ENCODE measurements at places on chromosomes 1 and 21.

DNA sequence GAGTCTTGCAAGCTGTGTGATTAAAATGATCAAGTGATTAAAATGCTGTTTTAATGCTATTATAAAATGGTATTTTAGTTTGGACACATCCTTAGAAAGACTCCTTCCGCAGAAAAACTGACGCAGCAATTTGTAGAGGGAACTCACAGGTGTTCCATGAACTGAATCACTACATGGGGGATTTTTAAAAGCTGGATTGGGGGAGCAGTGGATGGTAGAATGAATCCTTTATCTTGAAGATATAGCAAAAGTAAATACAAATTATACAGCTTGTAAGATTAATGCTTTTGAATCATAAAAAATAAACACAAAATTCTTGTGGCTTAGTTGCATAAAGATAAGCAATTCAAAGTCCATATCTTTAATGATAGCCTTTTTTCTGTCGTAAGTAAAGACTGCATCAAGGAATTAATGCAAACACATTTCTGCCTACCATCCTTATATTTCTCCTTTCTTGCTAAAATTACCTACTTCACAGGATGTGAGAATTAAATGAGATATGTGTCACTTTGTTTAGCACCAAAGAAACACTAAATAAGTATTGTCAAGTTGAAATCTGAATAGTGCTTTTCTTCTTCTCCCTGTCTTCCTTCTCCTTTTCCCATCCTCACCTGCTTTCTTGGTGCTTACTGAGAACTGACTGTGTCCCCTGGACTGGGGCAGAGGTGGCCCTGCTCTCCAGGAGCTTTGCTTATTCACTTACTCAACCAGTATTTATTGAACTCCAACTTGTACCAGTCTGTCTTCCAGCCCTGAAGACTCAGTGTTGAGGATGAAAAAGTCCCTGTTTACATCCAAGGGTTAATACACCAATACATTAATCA is 61.5 kb upstream of the F3 start:
- no peak for DNase-seq

- no peak for DNase-seq
These were observed 1564.6 kb downstream of the MRPL39 start for GRCh38 chr21:24042687-24043086.

GRCh38 chr1:30818568-30819243 is 61.1 kb upstream of the LAPTM5 start:
- no peak for DNase-seq

- peak; percentile 82 for DNase-seq
These were observed 14.1 kb upstream of the NUAK2 start for GRCh38 chr1:205335692-205336091.

GRCh38 chr1:87336623-87337067 is 8.0 kb downstream of the LMO4 start:
- DNase-seq, result no peak

- no peak for DNase-seq
These were observed 41.0 kb downstream of the KAZN start for GRCh38 chr1:14639291-14640050.

GRCh38 chr1:197619008-197619640 is 156.2 kb downstream of the DENND1B start:
- no peak for DNase-seq

DNA sequence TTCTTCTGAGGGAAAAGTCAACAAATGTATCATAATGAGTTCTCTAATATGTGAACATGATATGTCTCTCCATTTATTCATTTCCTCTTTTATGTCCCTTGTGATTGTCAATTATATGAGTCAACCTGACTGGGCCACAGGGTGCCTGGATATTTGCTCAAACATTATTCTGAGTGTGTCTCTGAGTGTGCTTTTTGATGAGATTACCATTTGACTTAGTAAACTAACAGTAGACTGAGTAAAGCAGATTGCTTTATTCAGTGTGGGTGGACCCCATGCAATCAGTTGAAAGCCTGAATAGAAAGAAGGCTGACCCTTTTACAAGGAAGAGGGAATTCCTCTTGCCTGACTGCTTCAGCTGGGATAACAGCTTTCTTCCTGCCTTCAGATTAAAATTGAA is 142.6 kb downstream of the SLC35F3 start:
- DNase-seq, result no peak

GRCh38 chr1:92759361-92759760 is 25.5 kb downstream of the EVI5 start:
- DNase-seq, result no peak

DNA sequence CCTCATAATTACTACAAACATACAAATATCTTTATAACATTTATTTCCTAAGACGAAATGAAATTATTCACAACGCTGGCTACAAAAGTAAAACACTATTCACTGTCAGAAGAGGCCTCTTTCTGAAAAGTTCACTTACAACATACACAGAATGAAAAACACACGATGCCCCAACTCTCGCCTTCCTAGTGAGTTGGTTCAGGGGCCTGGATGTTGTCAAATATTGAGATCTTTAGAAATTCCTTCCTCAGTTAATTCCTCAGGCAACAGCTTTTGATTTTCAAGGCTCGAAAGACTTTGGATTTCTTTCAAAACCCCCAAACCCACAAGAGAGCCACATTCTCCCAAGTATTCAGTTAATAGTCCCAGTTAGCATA is 14.2 kb upstream of the KCNE1 start:
- no peak for DNase-seq

GRCh38 chr21:15138490-15138889 is 73.7 kb upstream of the NRIP1 start:
- DNase-seq, result no peak

DNA sequence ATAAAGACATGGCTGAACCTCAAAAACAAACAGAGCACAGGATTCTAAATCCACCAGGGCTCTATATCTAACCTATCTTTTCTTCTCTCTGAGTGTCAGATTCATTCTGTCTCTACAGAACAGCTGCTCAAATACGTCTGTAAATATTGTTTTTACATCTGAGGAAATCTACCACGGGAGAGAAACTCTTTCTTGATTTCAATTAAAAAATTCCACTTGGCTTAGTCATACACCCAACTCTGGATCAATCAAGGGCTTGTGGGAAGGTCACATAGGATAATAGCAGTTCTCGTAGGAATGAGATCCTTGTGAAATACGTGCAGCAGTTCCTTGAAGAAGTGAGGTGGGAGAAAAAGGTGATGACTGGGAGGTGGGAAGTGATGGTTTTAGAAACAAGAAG is 1355.7 kb upstream of the ADGRL2 start:
- no peak for DNase-seq

DNA sequence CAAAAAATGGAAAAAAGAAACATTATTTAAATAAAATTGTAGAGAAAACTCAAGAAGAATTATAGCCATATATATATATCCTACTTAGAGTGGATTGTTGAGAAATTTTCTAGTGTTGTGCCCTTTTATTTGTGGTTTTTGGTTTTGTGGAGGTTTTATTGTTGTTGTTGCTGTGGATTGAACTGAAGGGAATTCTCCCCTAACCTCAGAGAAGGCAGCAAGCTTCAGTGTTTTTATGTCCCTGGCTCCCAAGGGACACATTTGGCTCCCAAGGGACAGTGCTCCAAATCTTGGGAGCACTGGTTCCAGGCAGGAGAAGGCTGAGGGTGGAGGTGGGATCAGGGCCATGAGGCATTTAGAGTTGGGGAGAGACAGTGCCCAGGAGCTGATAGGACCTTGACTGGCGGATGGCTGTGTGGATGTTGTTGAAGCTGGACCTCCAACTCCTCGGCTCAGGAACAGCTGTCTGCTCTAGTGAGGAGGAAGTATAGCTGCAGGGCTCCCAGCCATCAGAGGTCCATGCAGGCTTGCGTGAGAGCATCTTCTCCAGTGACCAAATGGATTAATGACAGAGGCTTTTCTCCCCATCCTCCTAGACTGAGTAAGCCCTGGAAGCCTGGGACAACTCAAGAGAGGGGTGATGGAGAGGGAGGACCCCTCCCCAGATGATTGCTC is 100.5 kb downstream of the TEX35 start:
- no peak for DNase-seq

DNA sequence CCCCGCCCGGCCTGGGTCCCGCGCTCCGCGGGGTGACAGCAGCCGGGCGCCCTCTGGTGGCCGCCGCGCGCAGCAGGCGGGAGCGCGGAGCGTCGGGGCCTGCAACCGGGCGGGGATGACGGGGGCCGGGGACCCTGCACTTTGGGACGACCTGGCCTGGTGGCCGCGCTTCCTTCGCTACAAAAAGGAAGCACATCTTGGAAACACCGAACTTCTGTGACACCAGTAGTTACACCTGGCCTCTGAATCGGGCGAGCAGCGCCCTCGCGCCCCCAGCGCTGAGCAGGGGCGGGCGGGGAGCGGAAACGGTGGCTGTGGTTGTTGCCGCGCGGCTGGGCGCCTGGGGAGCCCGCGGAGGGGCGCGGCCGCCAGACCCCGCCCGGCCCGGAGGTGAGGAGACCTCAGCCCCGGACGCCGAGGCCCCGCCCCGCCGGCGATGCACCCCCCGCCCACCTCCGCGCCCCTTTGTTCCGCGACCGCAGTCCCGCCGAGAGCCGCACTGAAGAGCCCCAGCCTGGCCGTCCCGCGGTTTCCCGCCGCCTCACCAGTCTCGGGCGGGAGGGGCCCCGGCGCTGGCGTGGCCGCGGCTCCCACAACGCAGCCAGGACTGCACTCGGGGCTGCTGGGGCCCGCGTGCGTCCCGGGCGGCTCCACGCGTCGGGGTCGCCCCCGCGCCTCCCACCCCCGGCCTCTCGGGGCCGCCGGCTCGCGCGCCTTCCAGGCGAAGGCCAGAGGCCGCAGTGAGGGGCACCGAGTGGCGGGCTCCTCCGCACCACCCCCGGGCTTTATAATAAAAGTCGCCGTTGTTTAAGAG is 59.3 kb downstream of the H3-3A start:
- peak; percentile 77 for DNase-seq

GRCh38 chr1:113123737-113124136 is 50.7 kb downstream of the LRIG2 start:
- DNase-seq, result no peak

DNA sequence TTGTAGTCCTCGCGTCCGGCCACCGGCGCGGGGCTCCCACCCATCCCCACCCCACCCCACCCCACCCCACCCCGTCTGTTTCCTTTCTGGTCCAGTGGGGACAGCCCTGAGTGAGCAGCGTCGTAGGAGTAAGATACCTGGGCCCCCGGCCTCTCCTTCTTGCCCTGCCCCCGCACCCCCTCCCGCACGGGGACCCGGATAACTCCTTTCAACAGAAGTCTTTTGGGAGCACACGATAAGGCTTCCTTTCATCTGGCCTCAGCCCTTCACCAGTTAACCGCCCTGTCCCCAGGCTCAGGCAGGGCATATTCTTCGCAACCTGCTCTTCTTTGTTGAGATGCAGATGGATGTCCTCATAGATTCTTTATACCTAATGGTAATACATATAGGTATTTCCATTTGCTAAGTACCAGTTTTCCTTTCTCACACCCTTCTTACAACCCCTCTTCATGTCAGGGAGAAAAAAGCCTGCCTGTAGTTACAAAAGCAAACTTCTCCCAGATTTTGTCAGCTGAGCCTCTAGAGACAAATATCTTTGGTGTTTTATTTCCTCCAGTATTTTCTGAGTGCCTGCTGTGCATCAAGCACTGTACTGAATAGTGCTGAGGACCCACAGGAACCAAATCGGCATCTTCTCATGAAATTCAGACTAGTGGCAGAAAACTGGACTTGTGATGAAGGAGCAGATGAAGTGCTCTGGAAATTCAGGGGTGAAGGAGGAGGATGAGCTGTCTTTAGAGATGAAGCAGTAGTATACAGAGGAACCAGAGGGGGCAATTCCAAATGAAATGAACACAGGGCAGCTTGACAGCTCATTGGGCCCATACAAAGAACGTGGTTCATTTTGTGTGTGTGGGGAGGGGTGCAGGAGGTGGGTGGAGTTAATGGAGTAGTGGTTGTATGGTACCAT is 33.6 kb downstream of the SLC2A1 start:
- DNase-seq, result no peak

GRCh38 chr21:28429161-28429560 is 563.5 kb downstream of the LTN1 start:
- no peak for DNase-seq

DNA sequence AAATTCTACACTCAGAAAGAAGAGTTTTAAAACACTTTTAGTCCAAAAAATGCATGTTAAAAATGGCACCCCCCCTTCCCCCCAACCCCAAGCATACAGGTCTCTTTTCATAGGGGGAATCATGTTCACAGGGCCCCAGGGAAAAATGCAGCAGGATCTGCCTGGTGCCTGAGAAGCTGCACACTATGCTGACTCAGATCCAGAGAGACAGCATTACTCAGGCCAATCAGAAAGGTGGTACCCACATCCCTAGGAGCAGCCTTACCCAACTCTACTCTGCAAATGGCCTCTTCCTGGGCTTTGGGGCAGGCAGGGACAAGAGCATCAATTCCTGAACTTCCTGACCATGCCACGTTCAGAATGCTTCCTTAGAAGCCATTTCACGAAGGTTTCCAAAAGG is 119.0 kb downstream of the HIVEP3 start:
- no peak for DNase-seq

GRCh38 chr1:35572296-35572695 is 818 bp upstream of the TFAP2E start:
- DNase-seq, result no peak

DNA sequence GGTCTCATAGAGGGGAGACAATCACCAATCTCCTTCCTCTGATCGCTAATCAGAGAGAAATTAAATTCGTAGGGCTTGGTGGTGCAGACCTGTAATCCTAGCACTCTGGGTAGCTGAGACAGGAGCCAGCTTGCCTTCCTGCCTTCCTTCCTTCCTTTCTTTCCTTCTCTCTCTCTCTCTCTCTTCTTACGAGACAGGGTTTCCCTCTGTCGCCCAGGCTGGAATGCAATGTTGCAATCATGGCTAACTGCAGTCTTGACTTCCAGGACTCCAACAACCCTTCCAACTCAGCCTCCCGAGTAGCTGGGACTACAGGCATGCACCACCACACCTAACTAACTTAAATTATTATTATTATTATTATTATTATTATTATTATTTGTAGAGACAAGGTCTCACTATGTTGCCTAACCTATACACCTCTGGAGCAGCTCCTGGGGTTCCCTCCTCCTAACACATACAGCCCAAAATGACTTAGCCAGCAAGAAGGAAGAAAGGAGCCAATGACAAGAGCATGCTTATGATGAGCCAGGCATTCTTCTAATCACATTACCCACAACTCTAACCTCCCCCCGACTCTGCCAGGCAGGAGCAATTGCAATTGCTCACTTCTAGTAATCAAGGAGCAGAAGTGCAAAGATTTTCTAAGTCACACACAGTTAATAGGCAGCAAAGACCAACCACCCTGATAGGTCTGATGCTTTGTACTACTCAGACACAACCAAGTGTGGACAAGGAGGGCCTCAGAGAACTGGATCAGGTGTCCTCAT is 105.4 kb upstream of the F3 start:
- DNase-seq, result no peak

GRCh38 chr1:150005606-150006005 is 4.9 kb downstream of the OTUD7B start:
- DNase-seq, result no peak

GRCh38 chr1:157035121-157035520 is 10.4 kb downstream of the ARHGEF11 start:
- DNase-seq, result no peak

DNA sequence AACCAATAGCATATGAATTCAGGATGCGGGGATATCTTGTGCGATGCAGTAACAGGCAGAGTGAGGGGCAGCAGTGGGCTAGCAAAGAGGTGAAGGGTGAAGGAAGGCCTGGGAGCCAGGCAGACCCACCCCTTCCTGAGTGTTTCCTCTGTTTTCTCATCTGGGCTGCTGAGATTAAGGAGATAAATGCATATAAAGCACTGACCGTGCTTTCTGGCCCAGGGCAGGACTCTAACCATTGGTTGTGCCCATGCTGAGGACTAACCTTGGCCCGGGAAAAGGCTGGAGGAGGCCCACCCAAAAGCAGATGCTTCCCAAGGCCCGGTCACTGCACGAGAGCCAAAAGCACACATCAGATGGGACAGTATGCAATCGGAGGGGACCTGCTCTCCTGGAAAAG is 87.6 kb downstream of the PSMG1 start:
- DNase-seq, result no peak

- no peak for DNase-seq
These were observed 3.8 kb upstream of the GRHL3 start for GRCh38 chr1:24315391-24315790.

Data from progenitor cell of endocrine pancreas (in vitro differentiated cells).